ENCODE measurements at places on chromosomes 5 and 9.

DNA sequence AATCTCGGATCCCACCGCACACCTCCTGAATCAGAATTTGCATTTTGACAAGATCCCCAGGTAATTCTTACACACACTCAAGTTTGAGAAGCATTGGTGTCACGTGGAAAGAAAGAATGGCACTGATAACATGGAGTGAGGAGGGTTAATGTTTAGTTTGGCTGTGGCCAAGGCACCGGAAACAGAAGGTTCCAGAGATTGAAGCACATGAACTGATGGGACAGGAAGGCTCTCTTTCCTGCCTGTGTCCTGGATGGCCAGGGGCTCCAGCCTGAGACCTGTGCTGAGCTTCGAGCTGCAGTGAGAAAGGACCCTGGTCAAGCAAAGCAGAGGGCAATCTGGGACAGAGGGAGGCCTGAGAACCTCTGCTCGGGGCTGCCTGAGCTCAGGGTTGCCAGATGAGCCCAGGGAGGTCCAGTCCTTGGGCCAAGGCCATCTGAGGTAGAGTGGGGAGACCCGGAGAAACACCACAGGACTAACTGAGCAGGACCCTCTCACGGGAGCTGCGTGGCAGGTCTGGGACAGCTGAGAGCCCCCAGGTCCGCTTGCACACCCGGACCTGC is 27.3 kb downstream of the AFAP1L1 start:
- no peak for DNase-seq

DNA sequence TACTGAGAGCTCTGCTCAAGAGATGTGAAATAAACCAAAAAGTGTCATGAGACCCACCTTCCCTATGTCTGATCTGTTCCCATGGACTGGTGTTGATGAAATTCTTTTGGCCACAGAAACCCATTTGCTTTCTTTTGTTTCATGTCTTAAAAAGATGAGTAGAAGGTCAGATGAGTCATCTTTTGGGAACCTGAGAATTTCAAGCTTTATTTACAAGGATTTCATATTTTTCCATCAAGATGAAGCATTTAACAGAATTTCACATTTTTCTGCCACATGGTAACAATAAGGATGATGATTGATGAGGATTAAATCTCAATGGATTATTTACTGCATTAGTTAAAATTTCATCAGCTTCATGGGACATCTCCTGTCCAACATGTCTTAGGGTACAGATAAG is 337.8 kb downstream of the DEPDC1B start:
- no peak for DNase-seq

DNA sequence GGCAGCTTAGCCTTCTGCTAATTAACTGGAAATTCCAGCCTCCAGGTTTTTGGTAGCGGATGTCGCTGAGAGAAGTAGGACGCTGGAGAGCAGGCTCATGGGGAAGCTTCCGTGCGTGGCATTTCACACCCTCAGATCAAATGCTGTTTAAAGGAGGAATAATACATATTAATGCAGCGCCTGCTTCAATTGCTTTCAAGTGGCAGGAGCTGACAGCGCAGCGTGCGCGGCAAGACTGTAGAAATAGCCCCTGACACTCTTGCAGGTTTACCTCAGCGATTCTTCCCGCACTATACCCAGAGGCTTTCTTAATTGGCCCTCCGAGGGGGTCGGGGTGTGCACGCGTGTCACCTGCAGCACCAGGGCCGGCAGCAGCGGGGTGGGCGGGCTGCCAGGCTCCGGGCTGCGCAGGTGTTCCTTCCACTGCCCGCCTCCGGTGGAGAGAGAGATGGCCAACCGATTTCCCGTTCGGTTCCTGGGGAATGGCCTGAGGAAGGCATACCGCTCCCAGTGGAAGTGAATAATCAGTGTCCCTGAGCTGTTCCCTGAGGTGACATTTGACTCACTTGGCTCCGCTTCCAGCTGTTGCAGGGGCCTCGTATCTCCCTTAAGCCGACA is 427.9 kb downstream of the KCTD16 start:
- peak; percentile 39 for DNase-seq

DNA sequence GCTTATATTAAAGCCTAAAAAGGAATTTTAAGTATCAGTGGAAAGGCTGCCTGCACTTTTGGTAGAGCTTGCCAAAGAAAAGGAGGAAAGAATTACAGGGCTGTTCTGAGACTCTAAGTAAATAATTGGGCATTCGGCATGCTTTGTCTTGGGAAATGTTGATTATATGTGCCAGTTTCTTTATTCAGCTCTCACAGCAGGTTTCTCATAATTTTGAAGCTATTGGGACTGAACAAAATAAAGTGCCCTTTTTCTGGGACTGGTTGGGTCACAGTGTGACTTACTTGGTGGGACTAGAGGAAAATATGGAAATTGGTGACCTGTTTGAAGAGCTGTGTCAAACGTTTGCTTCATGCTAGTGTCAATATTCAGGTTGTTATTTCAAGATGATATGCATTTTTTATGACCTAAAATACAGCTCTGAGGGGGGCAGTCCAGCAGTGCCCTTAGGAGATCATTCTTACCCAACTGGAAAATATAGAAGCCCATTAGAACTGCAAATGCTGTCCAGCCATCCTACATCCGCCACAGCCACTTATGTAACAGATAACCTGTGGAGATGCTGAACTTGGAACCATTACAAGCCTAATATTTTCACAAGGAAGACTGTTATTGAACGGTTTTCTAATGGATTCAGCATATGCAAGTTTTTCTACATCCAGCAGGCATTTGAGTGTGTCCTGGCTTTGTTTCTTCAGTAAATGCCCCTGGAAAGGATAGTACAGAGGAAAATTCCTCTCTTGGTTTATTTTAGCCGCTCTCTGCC is 122.4 kb downstream of the SNCAIP start:
- DNase-seq: no peak

DNA sequence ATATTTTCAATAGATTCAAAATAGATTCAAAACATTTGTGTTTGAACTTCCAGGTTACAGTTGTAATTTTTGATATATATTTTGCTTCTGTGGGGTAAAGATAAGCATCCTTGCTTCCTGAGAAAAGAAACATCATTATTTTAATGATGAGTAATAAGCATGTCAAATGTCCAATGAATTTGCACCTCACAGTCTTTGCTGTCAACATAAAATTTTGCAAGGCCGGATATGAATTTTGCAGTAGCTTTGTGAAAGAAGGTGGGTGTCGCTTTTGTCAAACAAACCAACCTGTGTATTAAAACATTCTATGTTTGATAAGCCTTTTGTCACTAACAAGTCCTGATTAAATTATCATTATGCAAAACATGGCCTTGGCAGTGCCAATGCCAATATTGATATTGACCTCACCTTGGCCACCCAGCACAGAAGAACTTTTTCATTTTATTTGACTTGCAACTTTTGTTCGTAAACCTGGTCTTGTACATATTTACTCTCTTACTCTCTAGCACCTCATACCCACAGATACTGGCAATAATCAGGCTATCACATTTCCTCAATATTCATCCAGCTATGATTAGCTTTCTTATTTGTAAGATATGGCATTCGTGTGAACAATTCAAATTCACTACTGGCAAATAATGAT is 645.0 kb upstream of the KLF4 start:
- no peak for DNase-seq

DNA sequence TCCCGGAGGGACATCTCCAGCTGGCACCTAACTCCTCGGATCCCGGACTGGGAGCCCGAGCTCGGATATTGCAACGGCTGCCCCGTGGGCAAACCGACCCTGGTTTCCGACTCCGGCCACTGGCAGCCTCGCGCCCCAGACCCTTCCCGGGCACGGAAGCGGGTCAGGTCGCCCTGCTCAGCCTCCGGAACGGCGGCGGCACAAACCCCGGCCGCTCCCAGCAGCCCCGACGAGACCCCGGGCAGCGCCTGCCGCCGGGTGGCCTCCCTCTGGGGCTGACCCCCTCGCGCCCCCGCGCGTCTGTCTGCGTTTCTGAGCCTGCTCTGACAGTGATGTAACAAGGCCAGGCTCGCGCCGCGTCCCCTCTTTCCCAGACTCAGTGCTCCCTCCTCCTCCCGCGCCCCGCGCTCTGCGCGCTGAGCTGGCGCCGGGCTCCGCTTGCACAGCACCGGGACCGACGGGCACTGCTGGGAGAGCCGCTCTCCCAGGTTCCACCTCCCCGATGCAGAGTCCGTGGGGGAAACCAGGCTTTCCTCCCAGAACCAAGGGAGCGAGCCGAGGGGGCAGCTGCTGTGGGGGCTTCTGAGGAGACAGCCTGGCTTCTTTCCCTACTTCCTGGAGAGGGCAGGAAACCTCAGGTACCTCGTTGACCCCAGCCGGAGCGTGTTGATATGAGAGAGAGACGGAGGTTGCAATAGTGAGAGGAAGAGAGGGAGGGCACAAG is at the start of gene TMEM215:
TMEM215 (plus strand) TSS at position 373 of the 724 bp plus-strand sequence. CDS start 644 bp downstream, outside the sequence.
- peak; percentile 78 for DNase-seq

- DNase-seq: peak; percentile 84
Observed at GRCh38 chr9:129624168-129624759, 1.7 kb upstream of the NTMT1 start.

DNA sequence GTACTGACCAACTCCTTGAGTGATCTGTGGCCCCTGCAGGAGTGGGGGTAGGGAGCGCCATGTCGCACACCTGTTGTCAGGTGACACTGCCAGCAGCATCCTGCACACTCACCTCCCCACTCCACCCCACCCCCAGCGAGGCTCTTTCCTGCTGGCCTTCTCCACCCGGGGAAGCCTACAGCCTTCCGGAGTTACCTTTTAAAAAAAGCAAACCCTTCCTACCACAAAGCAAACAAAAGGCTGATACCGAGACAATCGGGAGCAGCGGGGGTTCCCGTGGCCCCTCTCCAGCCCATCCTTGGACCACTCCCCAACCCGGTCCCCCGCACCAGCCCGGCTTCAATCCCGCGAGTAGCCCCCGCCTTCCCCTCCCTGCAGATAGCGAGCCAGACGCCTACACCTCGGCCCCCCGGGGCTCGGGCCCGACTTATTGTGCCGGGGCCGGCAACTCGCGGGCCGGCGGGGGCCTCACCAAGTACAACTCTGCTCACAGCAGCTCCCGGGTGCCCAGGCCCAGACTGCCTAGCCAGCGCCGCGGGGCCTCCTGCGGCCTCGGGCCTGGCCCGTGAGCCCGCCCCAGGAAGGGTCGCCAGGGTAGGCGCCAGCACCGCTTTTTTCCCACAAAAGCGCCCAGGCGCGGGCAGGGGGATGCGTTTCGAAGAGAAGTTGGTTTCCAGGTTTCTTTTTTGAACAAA is 724 bp downstream of the MACROH2A1 start:
- peak; percentile 58 for DNase-seq

- DNase-seq: no peak
Observed at GRCh38 chr5:151249281-151249680, 3.7 kb upstream of the GM2A start.

GRCh38 chr9:69136779-69137178 is 37.3 kb upstream of the TJP2 start:
- DNase-seq: peak; percentile 21

DNA sequence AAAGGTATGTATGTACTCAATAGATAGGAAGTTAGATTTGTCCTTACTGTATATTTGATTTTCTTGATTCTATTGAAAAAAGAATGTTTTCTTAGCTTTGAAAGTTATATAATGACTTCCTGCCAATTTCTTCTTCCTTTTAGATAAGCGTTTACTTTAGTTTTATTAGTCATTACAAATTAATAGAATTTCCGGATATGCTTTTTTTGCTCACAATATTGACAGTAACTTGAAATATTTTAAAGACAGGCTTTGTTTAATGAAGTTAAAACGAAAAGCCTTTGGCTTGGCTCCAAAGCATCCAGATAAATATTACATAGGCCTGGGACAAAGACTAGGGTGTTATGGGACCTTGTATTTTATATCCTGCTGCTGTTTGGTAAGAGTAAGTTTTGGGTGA is 49.5 kb downstream of the CWC27 start:
- no peak for DNase-seq

GRCh38 chr9:91515074-91515687 is 91.5 kb upstream of the NFIL3 start:
- no peak for DNase-seq

- no peak for DNase-seq
Observed at GRCh38 chr9:99491408-99492158, 269.5 kb downstream of the SEC61B start.

DNA sequence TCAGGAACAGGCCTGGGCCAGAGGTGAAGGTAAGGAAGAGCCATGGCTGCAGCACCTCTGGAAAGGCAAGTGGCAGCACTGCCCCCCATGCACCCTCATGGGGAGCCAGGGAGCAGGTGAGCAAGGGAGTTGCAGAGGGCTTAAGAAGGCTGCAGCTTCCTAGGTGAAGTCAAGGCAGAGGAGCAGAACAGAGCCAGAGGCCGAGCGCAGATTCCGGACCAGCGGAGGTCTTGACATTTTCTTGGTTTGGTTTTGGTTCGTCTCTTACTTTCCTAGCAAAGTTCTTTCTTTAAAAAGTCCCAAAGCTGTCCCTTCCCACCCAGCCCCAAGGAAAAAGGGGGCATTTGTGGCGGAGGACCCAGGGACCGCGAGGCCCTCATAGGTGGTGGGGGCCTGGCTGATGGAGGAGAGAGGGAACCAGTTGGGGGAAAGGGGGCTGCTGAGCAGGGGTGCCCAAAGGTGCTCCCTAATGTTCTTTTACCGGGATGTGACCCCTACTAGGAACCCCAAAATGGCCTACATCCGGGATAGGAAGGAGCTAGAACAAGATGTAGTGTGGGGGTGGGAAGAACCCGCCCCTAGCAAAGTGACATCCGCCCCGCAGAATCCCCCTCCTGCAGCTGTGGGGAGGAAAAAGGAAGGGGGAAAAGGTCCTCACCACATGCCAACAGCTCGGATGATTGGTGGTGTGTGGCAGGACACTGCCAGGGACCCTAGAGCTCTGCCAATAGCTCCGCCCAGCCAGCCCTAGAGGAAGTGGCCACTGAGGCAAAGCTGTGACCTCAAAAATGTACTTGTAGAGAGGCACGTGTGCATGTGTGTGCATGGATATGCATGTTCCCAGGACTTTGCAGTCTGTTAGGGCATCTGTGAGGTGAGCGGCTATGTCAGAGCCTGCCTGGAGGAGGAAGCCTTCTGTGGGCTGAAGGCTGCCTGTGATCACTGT is 914 bp upstream of the CD72 start:
- DNase-seq: no peak

- no peak for DNase-seq
Observed at GRCh38 chr9:3950534-3950933, 349.3 kb downstream of the GLIS3 start.

- DNase-seq: peak; percentile 47
Observed at GRCh38 chr9:34380034-34380510, 3.4 kb upstream of the MYORG start.

DNA sequence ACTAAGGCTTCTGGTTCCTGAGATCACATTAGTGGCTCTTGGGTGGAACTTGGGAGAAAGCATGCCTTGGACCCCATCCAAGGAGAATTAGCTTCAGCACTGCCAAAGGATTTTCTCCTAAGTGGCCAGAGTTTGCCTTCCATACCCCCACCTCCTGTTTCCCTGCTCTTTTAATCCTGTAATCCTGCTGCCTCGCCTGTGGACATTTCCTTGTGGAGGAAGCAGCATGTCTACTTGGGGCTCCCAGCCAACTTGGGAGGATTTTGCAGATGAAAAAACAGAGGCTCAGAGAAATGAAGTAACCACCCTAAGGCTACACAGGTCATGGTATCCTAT is 1.6 kb downstream of the ARSI start:
- no peak for DNase-seq

DNA sequence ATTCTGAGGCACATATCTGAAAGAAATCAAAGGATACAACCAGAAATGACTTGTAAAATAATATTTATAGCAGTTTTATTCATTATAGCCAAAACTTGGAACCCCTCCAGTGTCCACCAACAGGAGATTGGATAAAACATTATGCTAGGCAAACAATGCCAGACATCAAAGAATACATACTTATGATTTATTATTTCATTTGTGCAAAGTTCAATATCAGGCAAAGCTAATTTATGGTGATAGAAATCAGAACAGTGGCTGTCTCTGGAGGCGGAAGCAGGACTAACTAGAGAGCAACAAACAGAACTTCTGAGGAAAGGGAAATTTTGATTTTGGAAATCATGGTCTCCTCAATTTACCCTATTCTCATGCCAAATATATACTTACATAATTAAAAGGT is 193.1 kb downstream of the ICE1 start:
- DNase-seq: no peak

All from H9 (cell line).